ENCODE measurements at places on chromosomes 3 and 15.
A peak's percentile ranks its signal among the peaks of the same experiment; 100 is the strongest.

DNA sequence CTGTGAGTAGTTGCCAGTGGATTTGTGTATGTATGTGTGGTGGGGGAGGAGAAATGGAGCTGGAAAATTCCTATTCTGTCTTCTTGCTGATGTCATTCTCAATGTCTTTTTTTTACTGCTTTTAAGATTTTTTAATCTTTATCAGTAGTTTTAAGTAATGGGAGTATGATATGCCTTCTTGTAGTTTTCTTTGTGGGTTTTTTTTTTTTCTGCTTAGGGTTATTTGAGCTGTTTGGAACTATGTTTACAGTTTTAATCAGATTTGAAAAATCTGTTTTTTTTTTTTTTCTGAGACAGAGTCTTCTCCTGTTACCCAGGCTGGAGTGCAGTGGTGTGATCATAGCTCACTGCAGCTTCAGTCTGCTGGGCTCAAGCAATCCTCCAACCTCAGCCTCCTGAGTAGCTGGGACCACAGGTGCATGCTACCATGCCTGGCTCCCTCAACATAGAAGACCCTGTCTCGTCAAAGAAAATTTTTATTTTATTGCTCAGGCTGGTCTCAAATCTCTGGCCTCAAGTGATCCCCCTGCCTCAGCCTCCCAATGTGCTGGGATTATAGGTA is 37.1 kb downstream of the RPL39L start:
- no peak for DNase-seq

DNA sequence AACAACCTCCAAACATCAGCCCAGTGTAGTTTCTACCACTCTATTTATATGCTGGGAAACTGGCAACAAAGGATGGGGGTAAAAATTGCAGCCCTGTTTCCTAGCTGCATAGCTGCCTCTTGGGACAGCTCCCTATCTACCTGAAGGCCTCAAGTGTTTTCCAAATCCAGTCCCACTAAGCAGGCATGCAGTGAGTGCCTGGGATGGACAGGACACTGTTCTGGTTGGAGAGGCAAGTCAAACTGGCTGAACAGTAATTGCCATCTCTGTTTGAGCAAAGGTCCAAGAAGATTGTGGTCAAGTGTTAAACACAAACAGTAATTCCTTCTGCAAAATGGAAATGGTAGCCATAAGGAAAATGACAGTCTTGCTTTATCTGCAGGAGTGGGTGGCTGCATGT is 125.4 kb downstream of the FMN1 start:
- no peak for DNase-seq

DNA sequence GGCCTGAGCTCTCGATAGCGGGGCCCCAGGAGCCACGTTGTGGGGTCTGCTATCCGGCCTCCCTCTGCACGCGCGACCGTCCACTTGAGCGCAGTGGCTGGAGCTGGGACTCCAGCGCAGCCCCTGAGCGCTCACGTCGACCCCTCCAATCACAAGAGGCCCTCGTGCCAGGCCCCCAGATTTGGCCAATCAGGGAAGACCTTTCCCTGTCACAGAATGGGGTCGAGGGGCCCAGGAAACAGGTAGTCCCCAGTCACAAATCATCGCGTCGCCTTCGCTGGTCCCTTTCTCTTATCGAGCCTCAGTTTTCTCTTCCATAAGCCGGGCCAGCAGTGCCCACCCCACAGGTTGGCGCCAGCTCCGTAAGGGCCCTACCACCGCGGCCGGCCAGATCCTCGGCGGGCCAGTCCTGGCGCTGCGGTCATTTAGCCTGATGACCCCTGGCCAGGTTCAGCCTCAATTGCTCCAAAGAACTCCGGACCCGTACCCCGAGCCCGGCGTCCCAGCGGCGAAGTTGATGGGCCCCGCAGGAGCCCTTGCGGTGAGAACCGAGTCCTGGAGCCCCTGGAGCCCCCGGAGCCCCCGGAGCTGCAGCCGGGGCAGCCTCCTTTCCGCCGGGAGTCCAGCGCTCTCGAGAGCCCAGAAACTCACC is 435 bp downstream of the ALDH1L1 start:
- DNase-seq: no peak

- DNase-seq: no peak
These were observed 102.9 kb downstream of the CACNA1D start for GRCh38 chr3:53597136-53597915.

DNA sequence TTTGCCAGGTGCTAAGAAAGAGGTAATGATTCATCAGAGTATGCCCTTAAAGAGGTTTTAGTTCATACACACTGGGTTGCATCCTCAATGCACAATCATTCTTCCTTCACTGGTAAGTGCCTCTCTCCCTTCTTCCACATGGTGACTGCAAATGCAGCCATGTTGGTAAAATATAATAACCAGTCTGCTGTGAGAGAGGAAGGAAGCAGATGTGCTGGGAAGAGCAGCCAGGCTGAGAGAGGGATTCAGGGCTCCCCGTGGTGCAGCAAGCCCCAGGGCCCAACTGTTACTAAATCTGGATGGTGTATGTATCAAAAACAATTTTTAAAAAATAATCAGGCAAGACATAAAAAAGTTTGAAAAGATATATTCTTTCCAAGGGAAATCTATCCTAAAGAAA is 498.1 kb downstream of the MAGI1 start:
- no peak for DNase-seq

DNA sequence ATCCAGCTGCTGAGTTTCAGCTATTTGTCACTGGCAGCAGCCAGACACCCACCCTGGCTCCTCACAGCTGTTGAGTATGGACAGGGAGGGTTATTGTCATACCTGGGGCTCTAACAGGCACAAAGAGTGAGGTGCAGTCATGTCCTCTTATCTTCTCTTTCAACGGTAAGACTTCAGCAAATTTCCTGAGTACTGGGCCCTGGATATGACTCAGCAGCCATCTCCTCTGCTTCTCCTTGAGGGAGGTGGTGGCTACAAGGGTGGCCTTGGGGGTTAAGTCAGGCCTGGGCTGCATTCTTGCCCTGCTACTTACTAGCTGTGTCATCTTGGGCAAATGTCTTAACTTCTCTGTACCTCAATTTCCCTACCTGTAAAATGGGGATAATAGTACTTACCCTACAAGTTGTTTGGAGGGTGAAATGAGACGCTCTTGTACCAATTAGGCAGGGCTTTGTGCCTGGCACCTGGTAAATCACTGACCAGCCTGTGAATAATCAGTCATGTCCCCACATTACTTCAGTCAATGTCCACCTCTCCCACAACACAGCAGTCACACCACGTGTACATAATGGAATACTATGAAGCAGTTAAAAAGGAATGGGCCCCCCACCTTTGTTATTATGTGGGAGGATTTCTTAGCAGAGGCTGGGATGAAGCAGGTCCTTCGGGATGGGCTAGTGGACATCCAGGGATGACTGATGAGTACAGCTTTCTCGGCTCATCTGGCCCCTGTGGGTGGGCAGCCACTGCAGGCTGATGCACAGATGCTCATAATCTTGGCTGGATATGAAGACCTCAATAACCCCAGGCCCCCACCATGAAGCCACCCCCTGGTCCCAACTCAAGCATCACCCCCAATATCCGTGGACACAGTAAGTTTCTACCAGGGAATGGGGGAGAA is 528.8 kb downstream of the SHQ1 start:
- DNase-seq: peak; percentile 81

DNA sequence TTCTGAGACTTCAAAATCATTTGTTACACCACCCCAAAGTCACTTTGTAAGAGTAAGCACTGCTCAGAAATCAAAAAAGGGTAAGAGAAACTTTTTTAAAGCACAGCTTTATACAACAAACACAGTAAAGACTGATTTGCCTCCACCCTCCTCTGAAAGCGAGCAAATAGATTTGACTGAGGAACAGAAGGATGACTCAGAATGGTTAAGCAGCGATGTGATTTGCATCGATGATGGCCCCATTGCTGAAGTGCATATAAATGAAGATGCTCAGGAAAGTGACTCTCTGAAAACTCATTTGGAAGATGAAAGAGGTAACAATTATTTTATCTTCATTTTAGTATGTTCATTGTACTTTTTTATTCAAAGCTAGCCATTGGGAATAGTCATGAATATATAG is 32.6 kb downstream of the BLM start:
- no peak for DNase-seq

DNA sequence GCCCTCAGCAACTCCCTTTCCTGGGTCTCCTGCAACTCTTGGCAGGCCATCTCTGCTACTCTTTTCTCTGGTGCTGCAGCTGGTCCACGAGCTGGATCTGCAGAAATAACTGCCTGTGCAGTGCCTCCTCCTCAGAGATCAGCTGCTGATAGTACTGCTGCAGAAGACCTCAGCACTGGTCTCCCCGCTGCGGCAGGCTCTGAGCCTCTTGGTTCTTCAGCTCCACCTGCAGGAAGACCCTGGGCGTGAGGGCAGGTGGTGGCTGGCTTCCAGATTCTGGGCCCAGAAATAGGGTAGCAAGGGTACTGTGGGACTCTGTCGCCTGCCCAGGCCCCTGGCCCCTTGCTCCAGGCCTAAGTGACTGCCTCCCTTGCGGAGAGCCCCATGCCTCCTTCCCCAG is 79.7 kb upstream of the C2CD4B start:
- DNase-seq: no peak

DNA sequence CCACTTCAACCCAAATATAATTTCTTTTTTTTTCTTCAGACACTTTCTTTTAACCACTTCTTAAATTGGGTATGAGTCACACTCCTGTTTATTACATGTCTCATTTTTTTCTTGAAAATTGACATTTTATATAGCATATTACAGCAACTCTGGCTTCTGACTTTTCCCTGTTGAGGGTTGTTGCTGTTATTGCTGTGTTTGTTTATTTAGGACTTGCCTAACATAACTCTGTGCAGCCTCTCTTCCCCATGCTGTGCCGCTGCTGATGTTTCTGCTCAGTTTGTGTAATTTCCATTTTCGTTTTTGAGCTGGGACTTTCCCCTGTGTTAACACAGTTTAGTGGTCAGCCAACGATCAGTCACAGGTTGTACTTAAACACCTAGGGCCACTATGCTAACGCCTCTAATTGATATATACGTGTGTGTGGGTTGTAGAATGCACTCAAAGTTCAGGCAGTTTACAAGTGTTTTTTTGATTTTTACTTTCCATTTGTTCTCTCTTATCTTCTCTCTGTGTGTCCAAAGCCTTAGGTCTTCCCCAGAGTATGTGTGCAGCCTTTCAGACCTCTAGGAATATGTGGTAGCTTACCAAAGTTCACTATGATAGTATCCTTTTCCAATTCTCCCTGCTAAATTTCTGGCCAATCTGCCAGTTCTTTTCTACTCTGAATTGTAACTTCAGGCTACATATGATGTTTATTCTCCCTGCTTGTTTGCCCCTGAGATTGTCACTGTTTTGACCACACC is 337.2 kb downstream of the ZBTB20 start:
- no peak for DNase-seq

DNA sequence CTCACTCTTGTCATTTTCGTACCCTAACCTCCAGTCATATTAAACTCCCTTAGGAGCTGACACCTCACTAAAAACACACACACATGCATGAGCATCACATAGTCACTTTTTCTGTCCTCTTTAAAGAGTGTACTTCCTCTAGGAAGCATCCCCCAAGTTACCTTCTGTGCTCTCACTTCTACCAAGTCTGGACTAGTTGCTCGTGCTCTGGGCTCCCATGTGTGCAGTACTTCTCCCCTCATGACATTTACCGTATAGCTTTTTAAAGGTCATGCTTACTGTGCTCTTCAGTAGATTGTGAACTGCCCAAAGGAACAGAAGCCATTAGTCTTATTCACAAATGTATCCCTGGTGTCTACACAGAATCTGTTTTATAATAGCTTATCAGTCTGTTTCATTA is 42.0 kb downstream of the CRYBG3 start:
- DNase-seq: no peak

GRCh38 chr15:48020166-48020565 is 100.6 kb upstream of the SLC24A5 start:
- DNase-seq: no peak

DNA sequence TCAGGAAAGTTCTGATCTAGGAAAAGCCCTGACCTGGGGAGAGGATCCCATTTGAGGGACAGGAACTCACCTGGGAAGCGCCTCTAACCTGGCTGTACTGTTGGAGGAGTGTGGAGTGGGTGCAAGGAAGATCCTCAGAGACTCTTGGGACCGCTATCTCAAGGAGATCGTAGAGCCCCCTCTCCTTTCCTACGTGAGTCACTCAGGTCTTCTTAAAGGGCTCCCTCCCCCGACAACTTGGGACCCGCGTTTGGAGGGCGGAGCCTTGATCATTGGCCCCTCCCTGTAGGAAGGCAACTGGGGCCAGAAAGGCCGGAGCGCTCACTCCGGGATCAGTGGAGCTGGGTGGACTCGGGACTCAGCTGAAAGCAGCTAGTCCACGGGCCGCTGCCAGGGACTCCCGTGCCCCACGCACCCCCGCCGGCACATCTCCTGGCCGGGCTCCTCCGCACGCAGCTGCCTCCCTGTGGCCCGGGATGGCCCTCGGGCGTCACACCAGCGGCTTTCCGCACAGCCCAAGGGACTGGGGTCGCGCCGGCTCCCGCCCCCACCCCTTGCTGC is 520 bp downstream of the SLC26A6 start:
- no peak for DNase-seq

GRCh38 chr3:197169028-197169427 is 129.4 kb downstream of the DLG1 start:
- no peak for DNase-seq

DNA sequence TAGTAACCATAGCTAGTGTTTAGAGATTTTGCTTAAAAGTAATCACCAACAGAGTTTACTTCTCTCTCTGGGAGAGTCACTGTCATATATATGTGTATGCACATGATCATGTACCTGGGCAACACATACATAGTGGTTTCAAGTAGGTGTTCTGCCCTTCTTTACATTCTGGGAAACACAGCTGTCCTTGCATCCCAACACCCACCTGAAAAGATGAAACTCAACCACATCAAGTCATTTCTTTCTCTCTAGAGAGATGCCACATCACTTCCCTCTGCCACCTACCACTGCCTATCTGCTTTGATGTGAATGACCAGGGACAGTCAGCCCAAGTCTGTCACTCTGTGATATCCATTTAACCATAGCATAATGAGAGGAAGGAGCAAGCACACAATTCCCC is 155.8 kb upstream of the GADL1 start:
- no peak for DNase-seq

DNA sequence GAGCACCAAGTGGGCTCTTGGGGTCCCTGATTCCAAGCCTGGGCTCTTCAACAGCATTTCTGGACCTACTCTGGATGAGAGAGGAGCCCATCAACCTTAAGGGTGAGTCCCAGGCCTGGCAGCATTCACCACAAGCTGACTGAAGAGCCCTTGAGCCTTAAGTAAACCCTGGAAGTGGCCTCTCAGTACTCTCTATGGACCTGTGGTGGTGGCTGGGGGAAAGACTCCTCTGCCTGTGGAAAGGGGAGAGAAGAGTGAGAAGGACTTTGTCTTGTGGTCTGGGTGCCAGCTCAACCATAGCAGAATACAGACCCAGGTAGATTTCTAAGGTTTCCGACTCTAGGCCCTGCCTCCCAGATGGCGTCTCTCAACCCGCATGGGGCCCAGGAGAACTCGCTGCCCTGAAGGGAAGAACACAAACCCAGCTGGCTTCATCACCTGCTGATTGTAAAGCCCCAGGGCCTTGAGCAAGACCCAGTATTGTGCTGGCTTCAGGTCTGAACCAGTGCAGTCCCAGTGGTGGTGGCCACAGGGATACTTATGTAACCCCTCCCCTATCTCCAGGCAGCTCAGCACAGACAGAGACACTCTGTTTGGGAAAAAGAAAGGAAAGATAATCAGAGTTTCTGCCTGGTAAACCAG is 71.4 kb downstream of the TFDP2 start:
- DNase-seq: no peak

- DNase-seq: no peak
These were observed 79.4 kb downstream of the SNTN start for GRCh38 chr3:63731866-63732265.

All from bone marrow (tissue), 2 donors.